Trophoblast cell (in vitro differentiated cells and primary cell): ENCODE measurements at places on chromosomes 5 and 9.
A peak's percentile ranks its signal among the peaks of the same experiment; 100 is the strongest.

- DNase-seq: no peak
Measured at GRCh38 chr9:134431095-134431494, 104.8 kb downstream of the RXRA start.

DNA sequence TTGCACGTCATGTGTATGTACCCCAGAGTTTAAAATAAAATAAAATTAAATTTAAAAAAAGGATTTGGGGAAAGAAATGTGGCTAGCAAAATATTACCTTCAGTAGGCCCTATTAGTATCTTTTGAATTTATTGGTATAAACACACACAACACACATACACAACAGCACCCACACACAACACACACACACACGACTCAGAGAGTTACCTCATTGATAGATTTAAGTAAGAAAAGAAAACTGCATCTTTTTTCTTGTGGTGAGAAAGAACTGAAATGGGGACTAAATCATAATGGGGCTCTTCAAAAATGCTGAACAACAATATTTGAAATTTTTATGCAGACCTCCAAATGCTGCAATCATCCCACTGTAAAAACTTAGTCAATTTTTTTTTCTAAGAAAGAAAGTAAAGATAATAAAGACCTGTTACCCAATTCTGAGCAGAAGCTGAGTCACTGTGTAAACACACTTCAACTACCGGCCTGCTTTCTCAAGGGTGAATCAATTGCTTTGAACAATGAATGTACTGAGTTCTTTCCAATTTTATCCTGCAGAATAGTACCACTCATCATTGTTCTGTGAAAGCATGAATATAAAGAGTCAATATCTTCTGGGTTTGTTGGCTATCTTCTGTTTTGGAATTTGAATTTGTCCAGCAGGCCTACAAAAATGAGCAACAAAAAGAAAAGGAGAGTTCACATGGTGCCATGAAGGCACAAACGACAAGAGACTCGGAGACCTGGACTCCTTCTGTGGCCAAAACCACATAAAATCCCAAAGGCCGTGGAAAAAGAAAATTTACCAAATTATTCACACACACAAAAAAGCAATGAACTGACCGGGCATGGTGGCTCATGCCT lies 57.9 kb upstream of the CCNG1 start:
- no peak for DNase-seq

- no peak for DNase-seq
Measured at GRCh38 chr9:135348076-135348787, 131.3 kb upstream of the PPP1R26 start.

DNA sequence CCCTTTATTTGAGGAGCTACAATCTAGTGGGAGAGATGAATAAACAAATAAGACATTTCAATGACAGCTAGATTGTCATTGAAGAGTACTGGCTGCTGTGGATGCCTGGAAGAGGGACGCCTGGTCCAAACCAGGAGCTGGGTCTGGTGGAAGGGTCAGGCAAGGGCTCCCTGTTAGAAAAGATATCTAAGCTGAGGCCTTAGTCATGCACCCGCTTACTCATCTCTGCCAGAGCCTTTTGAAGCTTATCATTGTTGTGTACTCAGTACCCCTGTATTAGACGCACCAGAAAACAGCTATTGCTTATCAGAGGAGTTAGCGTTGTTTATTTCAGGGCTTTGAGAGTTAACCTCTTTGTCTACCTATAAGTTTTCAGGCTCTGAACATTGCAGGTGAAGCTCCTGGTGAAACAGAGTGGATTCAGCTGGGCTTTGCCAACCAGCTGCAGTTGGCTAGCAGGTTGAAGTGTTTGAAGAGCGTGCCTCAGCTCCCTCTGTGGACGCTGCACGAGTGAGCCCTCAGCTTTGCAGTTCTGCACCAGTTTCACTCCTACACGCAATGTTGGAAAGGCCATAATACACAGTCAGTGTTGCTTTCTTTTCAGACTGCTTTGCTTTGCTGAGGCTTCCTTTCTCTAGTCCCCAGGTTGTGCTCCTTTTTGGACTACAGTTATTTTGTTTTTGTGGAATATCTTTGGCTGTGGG lies 5.6 kb upstream of the GPR151 start:
- no peak for DNase-seq

DNA sequence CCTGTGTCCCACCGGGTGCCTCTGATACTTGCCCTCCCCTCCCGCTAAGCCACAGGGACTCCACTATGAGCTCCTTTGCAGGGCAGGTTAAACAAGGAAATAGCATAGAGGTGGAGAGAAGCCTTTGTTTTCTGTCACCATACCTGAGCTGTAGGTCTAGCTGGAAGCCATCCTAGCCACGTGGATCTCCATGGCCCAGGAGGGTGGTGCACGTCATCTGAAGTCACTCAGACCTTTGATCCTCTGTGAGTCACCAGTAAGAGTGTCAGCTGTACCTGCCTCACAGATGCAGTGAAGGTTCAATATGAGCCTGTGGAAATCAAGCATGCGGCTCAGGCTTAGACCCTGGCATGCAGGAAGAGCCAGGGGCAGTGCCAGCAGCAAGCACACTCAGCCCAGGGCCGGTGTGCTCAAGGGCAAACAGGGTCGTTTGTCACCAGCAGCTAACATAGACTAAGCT lies 55.1 kb downstream of the ASS1 start:
- peak; percentile 81 for DNase-seq

GRCh38 chr5:170288551-170288950 lies 9.0 kb downstream of the LCP2 start:
- DNase-seq: no peak

GRCh38 chr9:4861736-4862451 lies 69.2 kb downstream of the RCL1 start:
- DNase-seq: peak; percentile 96

DNA sequence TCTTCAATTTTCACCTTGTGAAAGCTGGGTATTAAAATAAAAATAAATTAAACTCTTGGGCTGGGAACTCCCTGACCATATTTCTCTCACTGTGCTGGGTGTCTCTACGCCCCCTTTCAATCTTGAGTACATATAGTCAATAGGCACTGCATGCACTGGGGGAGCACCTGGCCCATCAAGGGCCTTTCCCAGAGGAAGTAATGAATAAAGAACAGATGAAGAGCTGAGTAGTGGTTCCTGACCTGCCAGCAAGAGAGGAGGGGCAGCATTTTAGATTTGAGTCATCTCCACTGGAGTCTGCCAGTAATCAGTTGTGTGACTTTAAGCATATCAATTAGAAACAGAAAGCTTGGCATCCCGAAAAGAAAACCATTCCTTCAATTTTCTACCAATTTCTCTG lies 6.2 kb downstream of the MAPKAP1 start:
- DNase-seq: no peak

GRCh38 chr9:9612270-9612669 lies 1000.5 kb downstream of the PTPRD start:
- no peak for DNase-seq

DNA sequence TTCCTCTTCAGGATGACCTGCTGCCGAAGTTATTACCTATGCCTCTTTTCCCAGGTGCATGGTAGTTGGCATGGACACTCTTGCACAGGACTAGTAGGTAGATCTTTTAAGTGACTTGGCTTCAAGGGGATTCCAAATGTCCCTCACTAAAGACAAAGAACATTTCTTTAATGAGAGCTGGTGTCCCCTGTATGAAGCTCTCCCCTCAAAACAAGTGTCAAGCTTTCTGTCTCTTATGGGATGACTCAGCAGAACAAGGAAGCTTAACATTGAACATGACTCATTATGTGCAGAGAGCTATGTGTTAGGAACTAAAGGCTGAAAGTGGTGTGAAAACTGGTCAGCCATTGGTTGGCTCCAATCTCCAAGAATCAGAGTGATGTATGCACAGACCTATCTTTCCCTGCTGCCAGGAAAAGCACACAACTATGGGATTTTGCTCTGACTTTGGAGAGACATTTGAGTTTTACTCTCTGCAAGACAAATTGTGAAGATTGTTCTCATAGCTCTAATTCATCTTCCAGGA lies 120.5 kb downstream of the PRDM6 start:
- peak; percentile 37 for DNase-seq

- no peak for DNase-seq
Measured at GRCh38 chr5:4199049-4199841, 603.6 kb downstream of the IRX1 start.

DNA sequence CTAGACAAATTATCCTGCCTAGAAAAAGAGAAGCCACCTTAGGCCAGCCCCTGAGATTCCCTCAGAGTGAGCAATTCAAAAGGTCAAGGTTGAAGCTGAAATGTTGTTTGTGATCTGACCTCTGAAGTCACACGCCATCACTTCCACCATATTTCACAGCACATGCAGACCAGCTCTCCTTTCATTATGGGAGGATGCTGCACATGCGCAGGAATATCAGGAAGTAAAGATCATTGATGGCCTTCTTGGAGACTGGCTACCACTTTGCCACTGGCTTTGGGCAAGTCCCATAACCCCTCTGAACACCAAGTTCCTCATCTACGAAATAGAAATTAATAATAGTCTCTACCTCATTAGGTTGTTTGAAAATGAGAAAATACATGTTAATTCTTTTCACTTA lies 39.5 kb downstream of the CDO1 start:
- DNase-seq: no peak

DNA sequence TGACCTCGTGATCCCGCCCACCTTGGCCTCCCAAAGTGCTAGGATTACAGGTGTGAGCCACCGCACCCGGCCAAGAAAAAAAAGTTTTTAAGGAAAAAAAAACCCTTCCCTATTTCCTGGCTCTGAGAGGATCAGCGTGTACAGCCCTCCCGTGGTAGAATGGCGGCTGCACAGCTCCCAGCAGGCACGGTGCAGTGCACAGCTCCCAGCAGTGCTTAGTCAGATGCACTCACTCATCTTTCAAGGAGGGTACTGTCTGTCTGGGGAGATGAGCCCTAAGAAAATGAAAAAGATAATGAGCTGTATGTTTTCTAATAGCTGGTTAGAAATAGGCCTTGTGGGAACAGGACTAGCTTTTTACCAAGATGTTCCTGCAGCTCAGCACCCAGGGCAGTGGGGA lies 36.7 kb upstream of the SLC2A8 start:
- DNase-seq: peak; percentile 45

DNA sequence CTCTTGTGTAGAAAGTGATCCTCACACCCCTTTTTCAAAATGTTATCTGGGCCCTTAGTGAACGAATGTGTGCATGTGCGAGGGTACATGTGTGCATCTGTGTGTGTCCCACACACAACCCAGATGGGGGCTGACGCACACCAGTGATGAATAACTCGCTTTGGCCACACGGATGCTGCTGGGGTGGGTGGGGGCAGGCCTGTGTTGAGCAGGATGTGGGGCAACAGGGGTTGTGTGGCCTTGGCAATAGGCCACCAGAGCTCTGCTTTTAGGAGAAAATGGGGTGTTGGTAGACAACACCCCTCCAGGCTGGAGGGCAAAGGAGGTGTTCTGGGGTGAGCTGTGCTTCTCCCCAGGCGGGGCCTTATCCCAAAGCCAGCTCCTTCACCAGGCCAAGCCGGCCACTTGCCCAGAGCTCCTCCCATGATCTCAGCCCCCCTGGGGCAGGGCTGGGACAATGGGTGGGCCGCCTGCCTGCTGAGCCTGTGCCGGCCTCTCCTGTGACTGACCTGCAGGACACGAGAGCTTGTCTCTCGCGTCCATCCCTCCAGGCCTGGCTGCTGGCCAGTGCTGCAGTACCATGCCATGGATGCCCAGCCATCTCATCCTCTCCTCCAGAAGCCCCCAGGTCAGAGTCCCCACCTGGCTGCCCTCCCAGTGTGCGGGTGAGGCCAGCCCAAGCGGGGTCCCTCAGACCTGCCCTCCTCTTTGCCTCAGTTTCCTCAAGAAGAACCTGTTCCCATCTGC lies 1.7 kb downstream of the DBN1 start:
- no peak for DNase-seq

- DNase-seq: no peak
Measured at GRCh38 chr9:127973169-127974000, 7.4 kb downstream of the EEIG1 start.

GRCh38 chr9:82192211-82192610 lies 203.6 kb downstream of the SPATA31D1 start:
- DNase-seq: no peak

- DNase-seq: peak; percentile 83
Measured at GRCh38 chr5:31408814-31409213, 123.1 kb downstream of the DROSHA start.

DNA sequence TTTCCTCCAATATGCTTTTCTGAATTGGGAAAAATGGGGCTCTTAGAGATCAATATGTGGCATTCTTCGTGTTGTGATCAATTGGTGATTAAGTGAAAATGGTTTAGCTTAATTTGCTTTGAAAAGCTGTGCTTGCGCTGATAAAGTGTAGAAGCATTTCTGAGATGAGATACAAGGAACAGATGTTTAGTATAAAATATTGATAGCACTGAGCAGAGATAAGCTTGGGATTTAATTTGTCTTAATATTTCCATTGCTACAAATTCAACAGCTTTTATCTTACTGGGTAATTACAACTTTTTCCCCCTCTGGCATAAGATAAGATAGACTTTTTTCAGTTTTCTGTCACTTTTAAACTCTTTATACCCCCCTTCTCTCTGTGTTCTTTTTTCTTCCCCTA lies 2204.9 kb upstream of the WWC1 start:
- no peak for DNase-seq

GRCh38 chr9:73132034-73132776 lies 19.5 kb upstream of the ANXA1 start:
- peak; percentile 95 for DNase-seq

GRCh38 chr9:136903041-136903554 lies 16.8 kb downstream of the TRAF2 start:
- DNase-seq: no peak

DNA sequence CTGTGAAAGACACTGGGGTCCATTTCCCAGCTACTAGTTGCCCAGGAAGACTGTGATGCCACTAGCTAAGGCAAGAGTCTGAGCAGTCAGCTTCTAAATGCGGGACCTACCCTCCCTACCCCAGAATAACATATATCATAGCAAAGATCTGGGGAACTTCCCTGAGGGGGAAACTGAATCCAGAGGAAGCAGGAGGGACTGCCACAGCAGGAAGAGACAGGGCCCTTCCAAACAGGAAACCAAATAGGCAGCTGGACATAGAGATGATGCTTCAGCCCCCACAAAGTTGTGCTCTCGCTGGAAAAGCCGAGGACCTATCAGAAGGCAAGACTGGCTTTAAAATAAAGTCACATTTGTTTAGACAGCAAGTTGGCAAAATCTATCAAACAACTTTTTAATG lies 51.1 kb downstream of the KLHL3 start:
- DNase-seq: no peak

DNA sequence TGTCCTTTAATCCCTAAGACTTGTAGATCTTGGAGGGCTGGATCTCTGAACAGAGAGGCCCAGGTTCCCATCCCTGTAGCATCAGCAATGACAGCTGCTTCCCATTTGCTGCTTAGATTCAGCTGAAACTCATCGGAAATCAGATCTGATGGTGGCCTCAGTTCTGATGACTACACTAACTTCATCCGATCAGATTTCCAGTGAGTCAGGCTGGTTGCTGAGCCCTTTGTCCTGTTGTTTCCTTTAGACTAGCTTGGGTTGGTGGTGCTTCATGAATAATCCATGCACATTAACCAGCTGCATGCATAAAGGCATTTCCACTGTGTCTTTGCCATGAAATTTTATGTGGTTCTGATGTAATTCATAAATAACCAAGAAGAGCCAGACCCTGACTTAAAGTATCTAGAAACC lies 195.2 kb upstream of the TUT7 start:
- no peak for DNase-seq

GRCh38 chr5:100683881-100684280 lies 148.7 kb downstream of the FAM174A start:
- no peak for DNase-seq
